ENCODE measurements at places on chromosomes 1 and 21.
A peak's percentile ranks its signal among the peaks of the same experiment; 100 is the strongest.

GRCh38 chr1:226364901-226365565 lies 42.9 kb downstream of the PARP1 start:
- DNase-seq = no peak

GRCh38 chr1:23451441-23451840 lies 26.9 kb upstream of the TCEA3 start:
- no peak for DNase-seq

GRCh38 chr1:213268221-213268620 lies 217.2 kb downstream of the RPS6KC1 start:
- DNase-seq = no peak

GRCh38 chr1:201921952-201922558 lies 24.3 kb downstream of the LMOD1 start:
- DNase-seq = no peak

- no peak for DNase-seq
Measured at GRCh38 chr1:204487256-204487615, 7.4 kb downstream of the PIK3C2B start.

- no peak for DNase-seq
Measured at GRCh38 chr21:43974791-43975468, 37.2 kb upstream of the TRAPPC10 start.

DNA sequence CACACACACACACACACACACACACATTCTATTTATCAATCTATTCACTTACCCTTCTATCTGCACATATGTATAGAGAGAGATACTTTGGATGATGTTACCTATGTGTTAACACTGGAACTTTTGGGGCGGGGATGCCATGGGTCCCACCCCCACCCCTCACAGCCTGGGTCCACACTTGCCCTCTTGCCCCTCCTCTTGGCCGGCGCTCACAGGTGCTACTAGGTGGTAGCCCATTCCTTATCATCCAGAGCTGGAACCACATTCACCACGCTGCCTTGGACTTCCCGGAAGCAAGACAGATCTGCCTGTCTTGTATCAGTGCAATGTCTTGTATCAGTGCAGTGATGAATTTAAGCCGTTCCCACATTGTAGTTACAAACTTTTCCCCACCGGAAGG lies 85.1 kb downstream of the LBR start:
- no peak for DNase-seq

DNA sequence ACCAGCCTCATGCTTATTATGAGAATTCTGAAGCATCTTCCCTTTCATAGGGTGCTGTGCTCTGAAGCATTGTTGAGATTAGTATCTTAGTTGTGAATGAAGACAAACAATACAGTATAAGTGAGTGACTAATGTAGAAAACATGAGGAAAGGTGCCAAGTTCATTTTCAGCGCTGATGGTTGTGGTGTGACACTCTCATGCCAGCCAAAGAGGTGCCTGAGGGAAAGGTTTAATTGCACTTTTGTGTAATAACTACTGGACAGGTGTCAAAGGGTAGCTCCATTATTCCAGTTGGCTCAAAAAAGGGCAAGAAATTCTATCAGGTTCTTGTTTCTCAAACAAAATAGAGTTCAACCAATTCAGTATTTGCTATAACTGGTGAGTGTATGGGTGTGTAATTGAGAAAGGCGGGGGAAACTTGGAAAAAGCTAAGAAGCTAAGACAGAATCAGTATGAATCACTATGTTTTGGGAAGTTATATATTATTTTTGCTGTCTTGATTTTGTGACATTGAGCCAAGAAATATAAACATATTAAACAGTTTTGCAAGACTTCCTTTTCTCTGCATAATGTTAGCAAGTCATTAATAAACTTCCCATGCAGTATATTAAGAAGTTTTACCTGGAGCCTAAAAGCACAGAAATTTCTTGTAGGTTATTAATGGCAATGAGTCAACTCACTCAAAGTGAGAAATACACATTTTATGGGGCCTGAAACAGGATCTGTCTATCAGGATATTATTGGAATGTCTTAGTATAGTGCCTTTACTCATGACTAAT lies 31.8 kb downstream of the KCNK2 start:
- no peak for DNase-seq

GRCh38 chr1:44327679-44328491 lies 27.2 kb downstream of the ERI3 start:
- peak; percentile 66 for DNase-seq

DNA sequence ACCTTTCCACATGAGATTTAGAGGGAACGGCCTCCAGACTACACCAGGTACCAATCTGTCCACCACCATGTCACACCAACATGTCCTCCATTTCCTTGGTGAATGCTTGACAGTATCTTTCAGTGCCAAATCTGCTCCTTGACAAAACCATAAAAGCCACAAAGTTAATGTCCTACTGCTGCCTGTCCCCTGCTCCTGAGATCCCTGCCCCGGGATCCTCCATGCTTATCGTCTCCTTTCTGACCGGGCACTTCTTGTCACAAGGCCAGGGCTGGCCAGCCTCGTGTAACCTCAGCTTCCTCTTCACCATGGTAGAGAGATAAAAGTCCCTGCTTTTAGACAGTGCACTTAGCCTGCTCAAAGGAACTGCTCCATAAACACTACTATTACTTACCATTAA lies 136.2 kb downstream of the NAV1 start:
- DNase-seq = no peak

DNA sequence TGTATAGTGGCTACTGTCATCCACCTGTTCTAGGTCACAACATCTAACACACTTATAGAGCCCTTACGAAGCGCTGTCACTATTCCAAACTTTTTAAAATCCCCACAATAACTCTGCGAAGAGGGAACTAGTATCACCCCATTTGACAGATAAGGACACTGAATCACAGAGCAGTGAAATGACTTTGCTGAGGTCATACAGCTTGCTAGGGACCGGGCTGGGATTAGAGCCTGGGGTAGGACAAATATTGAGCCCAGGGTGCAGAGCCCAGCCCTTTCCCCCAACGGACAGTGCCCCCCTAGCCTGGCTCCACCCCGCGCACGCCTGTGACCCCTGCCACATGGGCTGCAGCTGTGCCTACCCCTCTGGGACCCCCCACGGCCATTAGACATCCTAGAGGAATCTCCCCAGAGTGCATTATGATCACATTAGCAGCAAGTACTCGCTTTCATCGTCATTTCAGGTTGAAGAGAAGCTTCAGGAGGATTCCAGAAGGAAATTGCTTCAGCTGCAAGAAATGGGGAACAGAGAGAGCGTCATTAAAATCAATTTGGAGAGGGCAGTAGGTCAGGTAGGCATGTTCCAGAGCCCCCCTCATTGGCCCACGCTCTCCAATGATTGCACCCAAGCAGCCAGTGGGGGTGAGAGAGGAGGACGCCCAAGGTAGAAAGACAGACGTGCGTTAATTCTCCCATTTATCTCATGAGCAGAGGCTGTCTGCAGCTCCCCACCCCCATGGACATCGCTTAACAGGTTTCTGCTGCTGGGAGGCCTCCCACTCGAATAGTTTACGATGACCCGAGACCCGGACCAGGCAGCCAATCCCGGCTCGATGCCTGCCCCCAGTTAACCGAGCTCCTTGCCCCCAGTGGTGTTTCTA lies 77.2 kb downstream of the FHAD1 start:
- no peak for DNase-seq

DNA sequence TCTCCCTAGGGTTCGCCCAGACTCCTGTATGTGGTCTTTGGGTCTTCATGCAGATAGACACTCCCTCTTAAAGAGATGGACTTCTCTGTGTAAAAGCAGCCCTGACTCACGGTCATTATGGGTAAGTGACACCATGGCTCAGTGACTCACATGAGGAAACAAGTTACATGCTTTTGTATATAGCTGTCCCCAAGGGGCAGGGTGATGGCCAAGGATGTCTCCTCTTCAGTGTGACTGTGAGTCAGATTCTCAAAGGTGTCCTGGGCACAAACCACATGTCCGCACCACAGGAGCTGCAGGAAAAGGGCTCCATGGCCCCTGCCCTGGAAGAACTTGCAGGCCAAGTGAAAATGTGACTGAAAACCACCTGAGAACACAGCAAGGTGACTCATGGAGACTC lies 380.4 kb downstream of the NPHP4 start:
- DNase-seq = no peak
